Stimulated activated effector memory CD8-positive, alpha-beta T cell treated with anti-CD3 and anti-CD28 coated beads, Interleukin-12 subunit alpha, Interleukin-12 subunit beta, amount 100 ng/mL, for 72 hours (primary cell): ENCODE measurements at places on chromosomes 6 and 20.

GRCh38 chr6:151723152-151723551, 84.3 kb upstream of the ESR1 start:
- DNase-seq = peak; percentile 56

- DNase-seq = no peak
These were observed 102.9 kb upstream of the CEP162 start for GRCh38 chr6:84330325-84330724.

DNA sequence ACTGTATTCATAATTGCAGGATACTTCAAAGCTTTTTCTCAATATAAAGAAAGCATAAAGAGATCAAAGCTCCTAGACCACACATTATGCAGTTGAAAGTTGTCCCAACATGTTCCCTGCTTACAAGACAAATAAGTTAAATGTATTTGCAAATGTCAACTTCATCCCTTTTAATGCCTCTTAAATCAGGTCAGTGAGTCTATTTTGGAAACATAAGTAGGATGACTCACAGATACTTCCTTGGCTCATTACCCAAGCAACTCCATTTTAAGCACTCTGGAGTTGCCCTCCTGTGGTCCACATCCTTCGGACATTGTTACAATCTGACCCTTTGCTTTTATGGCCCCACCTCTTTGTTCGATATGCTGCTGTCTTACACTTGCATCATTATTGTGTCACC, 162.0 kb downstream of the FAXC start:
- DNase-seq = no peak

DNA sequence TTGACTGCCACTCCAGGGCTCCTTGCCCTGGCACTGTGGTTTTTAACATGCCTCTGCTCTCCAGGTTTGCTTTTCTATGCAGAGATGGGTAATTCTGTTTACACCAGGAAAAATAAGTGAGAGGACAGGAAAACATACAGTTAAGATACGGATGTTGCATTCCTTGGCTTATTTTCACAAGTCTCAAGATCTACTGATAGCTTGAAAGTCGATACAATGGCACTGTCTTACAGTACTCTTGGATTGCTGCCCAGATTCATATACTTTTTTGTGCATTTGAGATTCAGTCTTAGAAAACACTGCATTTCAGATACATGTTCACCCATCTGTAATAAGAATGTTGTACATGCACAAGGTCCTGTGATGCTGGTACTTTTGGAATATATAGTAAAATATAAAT, 159.6 kb upstream of the FLRT3 start:
- DNase-seq = no peak

GRCh38 chr6:144104898-144105487, 9.6 kb upstream of the SF3B5 start:
- DNase-seq = peak; percentile 34

GRCh38 chr6:6176127-6176526, 144.3 kb downstream of the F13A1 start:
- no peak for DNase-seq

DNA sequence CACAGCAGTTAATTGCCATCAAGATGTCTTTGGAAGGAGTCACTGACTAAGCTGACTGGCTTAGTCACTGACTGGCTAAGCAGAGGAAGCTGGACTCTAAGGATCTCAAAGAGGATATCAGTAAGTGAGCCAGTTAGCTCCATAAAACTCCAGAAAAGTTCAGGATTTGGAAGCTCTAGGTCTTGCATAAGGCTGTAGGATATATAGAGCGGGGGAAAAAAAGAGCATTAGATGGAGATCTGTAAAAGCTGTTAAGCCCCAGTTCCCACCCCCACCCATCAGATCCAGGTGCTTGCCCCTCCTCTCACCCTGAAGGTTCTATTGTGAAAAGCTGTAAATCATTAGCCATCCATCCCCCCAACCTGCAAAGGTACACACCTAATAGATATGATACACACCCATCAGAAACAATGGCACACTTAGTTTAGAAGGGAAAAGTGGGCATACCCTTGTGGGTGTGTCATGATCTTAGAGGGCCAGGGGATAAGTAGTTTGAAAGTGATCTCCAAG, 32.2 kb downstream of the CARMIL1 start:
- no peak for DNase-seq

DNA sequence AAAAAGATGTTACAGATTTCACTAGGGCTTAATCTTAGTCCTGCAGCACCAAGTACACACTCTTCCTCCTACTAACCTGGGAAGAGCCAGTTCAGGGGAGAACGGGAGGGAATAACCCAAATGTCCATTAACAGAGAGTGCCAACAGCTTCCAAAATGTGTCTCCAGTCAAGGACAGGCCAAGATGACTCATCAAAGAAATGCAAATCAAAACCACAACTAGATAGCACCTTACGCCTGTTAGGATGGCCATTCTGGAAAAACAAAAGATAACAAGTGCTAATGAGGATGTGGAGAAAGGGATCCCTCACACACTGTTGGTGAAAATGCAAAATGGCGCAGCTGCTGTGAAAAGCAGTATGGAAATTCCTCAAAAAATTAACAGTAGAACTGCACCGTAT, 3.8 kb upstream of the MAS1L start:
- DNase-seq = no peak

DNA sequence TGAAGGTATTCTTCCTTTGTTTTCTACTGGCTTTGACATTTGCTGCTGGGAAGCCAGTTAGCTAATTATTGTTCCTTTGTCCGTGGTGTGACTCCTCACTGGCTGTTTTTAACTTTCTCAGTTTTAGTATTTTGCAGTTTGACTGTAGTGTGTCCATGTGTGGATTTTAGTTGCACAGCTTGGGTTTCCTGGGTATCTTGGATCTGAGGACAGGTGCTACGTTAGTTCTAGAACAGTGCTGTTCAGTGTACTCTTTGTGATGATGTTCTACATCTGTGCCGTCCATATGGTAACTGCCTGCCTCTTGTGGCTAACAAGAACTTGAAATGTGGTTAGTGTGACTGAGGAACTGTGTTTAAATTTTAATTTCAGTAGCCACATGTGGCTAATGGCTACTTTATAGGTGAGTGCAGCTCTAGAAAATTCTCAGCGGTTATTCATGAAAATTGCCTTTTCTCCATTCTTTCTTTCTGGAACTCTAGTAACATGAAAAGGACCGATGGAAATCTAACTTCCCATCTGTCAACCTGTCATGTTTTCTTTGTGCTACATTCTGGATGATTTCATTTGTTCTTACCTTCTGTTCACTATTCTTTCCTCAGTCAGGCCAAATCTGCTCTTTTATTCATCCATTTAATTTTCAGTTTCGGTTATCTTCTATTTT, 7.4 kb downstream of the SNX9 start:
- no peak for DNase-seq

GRCh38 chr20:53598140-53599043, 4.8 kb upstream of the ZNF217 start:
- DNase-seq = no peak

GRCh38 chr6:150514806-150515380, 84.8 kb upstream of the PLEKHG1 start:
- no peak for DNase-seq

DNA sequence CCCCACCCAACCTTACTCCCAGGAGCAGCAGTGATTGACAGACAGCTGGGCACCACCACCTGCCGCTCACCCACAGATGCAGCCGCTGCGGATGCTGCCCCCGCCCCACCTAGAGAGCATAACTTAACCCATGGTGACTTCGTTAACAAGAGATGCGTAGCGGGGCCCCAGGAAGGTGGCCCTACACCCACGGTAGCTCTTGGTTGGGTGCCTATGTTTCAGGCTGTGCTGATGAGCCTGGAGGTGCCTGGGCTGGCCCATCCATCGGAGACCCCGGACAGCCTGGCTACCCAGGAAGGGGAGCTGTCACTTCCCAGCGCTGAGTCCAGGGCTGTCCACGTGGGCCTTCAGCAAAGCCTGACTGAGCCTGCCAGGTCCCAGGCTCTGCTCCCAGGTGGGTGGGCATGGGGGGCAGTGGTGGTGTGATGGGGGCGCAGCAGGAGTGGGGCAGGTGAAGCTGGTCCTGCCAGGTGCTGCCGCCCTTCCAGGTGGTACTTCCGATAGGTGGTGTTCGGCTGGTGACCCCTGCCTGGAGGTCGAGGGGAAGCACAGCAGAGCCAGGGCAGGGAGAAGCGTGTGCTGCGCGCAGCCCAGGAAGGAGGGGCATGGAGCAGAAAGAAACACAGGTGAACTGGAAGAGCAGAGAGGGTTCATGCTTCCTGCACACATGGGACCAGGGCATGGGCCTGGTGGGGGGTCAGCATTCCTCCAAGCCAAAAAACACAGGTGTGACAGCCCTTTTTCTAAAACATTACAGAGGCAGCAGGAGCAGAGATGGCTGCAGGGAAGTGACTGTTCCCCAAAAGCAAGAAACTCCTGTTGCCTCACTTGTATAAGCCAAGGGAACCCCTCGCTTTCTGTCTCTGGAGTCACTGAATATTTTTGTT, 56.9 kb downstream of the SYNJ2 start:
- DNase-seq = no peak

GRCh38 chr20:6012179-6012578, 41.7 kb downstream of the LRRN4 start:
- DNase-seq = no peak

- DNase-seq = no peak
These were observed 155.9 kb upstream of the POU3F2 start for GRCh38 chr6:98678481-98678880.

- DNase-seq = no peak
These were observed 11.6 kb upstream of the F13A1 start for GRCh38 chr6:6331946-6332601.

DNA sequence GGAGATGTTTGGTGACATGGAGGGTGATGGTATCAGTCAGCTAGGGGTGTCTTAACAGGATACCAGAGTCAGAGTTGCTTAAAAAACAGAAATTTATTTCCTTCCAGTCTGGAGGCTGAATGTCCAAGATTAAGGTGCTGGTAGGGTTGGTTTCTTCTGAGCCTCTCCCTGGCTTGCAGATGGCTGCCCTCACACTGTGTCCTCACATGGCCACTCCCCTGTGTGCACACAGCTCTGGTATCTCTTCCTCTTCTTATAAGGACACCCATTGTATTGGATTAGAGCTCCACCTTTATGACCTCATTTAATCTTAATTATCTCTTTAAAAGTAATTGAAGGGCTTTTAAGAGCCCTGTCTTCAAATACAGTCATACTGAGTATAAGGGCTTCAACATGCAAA, 431.8 kb upstream of the MMS22L start:
- DNase-seq = no peak

DNA sequence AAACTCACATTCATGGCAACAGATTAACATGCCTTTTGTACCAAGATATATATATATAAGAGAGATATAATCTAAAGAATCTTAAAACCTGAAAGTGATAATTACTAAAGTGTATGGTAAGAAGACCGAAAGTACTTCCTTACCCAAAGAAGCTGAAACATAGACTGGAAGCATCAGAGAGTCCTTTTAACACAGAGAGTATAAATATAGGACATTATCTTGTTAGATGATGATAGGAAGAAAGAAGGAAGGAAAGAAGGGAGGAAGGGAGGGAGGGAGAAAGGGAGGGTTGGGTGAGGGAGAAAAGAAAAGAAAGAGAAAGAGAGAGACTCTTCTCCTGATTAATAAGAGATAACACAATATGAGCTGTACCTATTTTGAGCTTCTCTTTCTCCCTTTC, 68.2 kb downstream of the PHIP start:
- no peak for DNase-seq

GRCh38 chr20:64156136-64156885, 7.9 kb upstream of the MYT1 start:
- DNase-seq = no peak

DNA sequence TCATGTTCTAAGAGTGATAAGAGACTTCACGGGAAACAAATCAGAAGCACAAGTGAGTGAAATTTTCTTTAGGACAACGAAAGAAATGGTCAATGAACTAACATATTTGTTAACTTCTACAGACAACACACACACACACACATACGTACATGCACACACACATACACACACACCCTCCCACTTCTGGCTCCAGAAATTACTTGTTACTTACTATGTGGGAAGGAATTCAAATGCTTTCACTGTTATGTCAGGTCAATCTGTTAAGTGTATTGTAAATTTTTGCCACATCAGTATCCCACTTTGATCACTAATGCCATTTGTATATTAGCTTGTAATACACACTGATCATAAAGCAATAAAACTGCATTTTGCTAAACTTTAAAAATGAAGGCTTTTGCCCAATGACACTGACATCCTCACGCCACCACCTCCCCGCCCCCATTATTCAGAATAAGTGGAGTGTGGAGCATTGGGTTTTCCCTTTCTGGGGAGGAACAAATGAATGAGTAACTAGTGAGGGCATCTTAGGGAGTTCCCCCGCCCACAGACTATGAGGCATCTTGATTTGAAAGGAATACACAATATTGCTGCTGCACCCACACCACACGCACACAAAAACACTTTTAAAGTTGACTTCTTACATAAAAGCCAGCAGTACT, 76.2 kb downstream of the ATXN1 start:
- DNase-seq = peak; percentile 88

DNA sequence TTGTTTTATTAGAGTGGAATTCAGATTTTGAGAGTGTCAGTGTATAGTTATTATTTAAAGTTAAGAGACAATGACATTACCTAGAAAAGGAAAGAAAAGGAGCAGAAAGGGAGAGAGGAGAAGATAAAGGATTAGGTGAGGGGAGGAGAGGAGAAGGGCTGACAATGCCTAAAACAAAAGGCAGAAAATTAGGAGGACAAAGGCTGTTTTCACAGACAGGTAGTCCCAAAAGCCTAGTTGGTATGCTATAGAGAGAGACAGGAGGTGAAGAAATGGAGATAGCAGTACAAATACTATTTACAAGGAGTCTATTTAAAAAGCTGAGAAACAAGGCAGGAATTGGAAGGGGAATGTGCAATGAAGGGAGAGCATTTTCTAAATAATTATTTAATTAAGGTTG, 409.4 kb upstream of the ADGRB3 start:
- DNase-seq = no peak

DNA sequence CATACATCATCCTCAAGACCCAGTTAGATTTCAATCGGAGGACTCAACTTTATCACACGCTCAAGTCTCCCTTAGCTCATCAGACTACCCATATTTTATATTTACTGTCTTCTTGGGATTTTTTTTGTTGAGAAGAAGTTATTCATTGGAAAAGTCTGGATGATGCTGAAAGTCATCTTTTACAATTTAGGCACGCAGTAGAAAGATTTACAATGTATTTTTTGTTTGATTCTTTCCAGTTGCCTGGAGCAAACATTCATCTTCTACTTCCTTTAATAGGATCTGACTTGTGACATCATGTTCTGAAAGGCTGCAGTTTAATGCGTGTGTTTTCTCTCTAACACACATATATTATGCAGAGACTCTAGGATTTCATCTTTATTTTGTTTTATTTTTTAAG, 235.7 kb downstream of the DOK5 start:
- no peak for DNase-seq

DNA sequence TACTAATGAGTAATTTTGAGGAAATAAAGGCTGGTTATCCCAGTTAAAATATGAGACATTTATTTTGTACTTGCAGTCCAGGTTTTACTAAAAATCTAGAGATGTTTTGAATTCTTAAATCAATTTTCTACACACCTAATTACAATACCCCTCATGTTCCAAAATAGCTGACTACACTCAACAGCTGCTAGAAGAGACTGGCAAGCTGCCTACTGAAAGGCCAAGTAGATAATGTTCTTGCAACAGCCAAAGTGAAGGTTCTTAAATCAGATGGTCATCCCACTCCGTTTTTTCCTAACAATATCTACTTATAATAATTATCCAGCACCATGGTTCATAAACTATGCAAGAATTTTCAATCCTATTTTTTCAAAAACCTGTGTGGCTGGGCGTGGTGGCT, 69.0 kb downstream of the DTNBP1 start:
- DNase-seq = no peak
